Tibial artery (tissue), 4 donors: ENCODE measurements at places on chromosomes 16 and 17.

- no peak for DNase-seq
Measured at GRCh38 chr16:66687906-66688625, 8.5 kb downstream of the CMTM4 start.

- no peak for DNase-seq
Measured at GRCh38 chr16:83692224-83692623, 115.6 kb upstream of the HSBP1 start.

DNA sequence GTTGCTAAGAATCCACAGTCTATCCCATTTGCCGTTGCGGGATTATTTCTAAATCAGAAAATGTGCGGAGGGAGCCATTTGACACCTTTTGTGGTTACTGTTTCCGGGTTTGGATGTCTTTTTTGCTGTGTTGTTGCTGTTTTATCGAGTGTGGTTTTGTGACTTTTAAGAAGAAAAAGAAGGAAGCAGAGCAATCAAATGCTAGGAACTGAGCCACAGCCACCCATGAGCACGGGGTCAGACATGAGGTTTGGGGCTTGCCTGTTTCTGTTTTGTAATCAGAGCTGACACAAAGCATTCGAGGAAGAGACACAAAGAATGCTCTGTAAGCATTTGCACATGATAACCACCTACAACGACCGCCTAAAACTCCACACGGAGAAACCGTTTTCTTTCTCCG lies 53.1 kb upstream of the CHMP6 start:
- DNase-seq, result peak; percentile 29

DNA sequence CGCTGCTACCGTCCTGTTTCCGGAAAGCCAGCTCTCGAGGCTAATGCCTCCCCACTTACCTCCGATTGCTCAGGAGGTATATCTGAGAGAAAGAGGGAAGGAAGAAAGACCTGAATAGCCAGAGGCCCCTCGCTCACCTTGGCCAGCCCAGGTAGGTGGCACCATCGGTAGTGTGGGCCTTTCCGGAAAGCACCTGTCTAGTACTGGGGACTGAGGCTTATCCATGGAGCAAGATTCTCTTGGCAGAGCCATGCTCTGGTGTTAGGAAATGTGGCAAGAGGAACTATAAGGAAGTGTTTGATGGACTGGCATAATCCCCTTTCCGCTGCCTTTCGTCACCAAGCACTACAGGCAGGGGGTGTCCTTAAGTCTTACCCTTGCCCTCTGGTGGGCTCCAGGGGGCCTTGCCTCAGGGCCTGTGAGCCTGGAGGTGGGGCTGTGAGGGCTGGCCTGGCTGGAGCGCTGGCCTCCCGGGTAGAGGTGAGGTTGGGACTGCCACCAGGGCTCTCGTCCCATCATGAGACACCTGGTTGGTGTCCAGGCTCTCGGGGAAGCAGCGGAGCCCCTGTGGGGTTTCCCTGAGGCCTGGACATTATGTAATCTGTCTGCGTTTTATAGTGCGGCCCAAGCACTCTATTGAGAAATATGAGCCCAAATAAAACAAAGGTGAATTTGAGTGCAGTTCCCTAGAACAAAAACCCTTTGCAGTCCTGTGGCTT lies 2.9 kb downstream of the CMIP start:
- no peak for DNase-seq

- DNase-seq, result peak; percentile 94
Measured at GRCh38 chr16:87464691-87465300, 28.0 kb downstream of the ZCCHC14 start.
